Mesendoderm (in vitro differentiated cells): ENCODE measurements at places on chromosomes 3 and 15.
A peak's percentile ranks its signal among the peaks of the same experiment; 100 is the strongest.

DNA sequence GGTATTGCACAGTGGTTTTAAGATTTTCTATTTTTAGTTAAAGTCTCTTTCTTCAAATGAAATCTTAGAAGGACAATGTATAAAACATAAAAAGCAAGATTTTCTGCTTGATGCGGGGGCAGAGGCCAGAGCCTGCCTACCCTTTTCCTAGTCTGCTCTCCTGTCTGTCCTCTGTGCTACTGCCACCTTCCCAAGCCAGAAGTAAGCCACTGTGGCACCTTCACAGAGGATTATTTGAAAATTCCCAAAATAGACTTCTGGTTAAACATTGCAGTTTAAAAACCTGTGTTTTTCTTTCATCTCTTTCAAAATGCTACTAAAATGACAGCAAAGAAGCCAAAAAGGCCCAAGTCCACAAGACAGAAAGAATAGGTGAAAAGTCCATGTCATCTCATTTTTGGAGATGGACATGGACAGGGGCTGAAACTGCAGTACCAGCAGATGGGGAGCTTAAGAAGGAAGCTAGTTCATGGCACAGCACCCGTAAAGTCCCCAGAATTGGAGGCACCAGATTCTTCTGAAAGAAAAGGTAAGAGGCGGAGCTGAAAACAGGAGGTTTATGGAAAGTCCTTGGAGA lies 37.0 kb downstream of the PAQR9 start:
- DNase-seq, result no peak

- DNase-seq, result no peak
Observed at GRCh38 chr15:100981086-100981485, 61.9 kb downstream of the LRRK1 start.

- DNase-seq, result peak; percentile 95
Observed at GRCh38 chr15:70437882-70438451, 325.4 kb downstream of the UACA start.

DNA sequence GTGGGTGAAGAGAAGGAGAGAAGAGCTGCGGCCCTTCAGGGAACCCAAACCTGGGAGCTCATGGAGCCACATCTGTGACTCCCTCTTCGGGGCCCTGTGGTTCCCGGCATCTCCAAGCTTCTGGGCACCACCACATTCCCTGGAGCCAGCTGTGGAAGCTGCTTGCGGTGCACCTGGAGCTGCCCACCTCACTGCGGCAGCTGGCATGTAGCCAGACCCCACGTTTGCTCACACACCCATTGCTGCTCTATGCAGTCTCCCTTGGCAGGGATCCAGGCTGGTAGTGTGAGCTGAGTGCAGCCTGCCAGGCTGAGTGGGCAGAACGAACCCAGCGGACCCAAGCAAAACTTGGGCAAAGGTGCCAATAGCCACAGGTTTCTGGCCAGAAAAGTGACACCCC lies 16.8 kb upstream of the PLA2G4E start:
- no peak for DNase-seq

DNA sequence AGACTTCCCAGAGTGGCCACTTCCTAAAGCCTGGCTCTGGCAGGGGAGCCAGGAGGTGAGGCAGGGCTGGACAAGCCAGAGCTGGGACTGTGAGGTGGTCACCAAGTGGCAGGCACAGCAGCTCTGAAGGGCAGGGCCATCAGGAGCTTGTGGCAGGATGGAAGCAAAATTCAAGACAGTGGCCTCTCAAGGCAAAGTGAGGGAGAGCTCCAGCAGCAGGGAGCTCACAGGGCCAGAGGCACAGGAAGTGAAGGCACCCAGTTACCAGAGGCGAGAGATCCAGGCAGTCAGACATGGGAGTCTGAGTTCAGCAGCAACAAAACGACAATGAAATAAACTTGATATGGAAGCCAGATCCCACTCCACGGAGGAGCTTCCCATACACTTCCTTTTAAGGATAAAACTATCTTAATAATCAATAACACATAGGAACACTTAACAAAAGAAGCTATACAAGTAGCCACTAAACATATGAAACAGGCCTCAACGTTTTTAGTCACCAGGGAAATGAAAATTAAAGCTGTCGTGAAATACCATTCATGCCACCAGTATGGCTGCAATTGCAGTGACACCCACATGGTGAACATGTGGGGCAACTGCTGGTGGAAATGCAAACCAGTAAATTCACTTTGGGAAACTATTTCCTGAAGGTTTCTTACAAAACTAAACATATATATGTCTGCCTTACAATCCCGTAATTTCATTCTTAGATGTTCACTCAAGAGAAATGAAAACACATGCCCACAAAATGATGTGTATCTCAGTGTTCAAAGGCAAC lies 35.4 kb upstream of the TMEM158 start:
- peak; percentile 27 for DNase-seq

DNA sequence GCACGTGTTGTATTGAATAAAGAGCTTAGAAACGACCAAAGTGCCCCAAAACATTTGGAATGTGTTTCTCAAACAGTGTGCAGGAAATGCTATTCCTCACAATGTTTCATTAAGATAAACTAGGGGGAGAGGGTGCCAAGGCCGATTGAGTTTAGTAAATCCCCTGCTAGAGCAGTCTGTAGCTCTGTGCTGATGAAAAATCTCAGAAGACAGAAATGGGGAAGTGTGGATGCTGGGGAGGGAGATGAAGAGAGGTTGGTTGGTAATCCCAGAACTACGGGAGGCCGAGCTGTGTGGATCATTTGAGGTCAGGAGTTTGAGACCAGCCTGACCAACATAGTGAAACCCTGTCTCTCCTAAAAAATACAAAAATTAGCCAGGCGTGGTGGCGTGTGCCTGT lies 121.2 kb downstream of the FOXB1 start:
- DNase-seq, result no peak

GRCh38 chr15:73957276-73957675 lies 31.0 kb downstream of the LOXL1 start:
- no peak for DNase-seq

- DNase-seq, result no peak
Observed at GRCh38 chr15:95293456-95294031, 1037.0 kb upstream of the NR2F2 start.
